A673 (cell line): ENCODE measurements at places on chromosomes 3 and 15. TPM values are rescaled to one million over a fixed set of nuclear protein-coding genes. Genes with fewer than 3 reads are reported as not detected.

DNA sequence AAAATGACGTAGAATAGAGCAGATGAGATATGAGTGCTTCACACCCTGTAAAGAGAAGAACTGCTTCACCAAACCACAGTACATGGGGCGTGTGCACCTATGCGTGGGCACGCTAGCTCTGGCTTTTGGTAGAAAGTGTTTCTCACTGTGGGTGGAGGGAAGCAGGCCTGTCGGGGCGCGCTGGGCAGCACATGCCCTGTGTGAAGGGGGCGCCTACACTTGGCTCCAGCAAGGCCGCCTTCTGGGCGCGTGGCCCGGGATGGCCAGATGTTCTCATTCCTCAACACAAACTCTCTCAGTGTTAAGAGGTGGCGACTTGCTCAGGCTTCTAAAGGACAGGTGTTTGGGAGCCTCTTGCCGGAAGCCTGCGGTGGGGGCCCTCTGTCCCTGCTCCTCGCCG, 90.0 kb downstream of the FBLN2 start:
- no peak overlapping the region for H3K4me3 ChIP-seq
- H3K27me3 ChIP-seq, result peaks cover 7% of the 10 kb centered on the region
- no peak for DNase-seq
- no peaks in the 10 kb centered on the region for H3K4me1 ChIP-seq
- no peak overlapping the region for H3K27ac ChIP-seq

The EID1 gene
- 128 and 137 TPM in 2 replicates for total RNA-seq

DNA sequence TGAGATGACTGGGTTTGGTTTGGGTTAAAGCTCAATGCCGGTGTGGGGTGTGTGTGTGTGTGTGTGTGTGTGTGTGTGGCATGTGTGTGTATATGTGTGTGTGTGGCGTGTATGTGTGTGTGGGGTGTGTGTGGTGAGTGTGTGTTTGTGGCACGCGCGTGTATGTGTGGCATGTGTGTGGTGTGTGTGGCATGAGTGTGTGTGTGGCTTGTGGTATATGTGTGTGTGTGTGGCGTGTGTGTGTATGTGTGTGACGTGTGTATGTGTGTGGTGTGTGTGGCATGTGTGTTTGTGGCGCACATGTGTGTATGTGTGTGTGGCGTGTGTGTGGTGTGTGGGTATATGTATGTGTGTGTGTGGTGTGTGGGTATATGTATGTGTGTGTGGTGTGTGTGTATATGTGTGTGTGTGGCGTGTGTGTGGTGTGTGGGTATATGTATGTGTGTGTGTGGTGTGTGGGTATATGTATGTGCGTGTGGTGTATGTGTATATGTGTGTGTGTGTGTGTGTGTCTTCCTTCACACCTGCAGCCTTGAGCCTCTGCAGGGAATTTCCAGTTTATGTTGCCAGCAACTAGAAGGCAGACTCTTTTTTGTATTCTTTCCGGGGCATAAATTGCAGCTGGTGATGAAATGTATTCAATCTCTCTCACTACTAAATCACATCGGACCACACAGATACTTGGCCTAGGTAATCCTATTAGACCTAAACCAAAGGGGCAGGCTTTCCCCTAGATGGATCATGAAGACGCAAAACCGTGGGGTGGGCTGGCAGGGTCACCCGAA, 34.8 kb downstream of the CHRD start:
- no peak overlapping the region for H3K4me3 ChIP-seq
- no peaks in the 10 kb centered on the region for H3K27me3 ChIP-seq
- H3K27ac ChIP-seq, result no peak overlapping the region
- peaks cover 10% of the 10 kb centered on the region for H3K4me1 ChIP-seq

GRCh38 chr15:61946778-61947177, 113.5 kb downstream of the VPS13C start:
- no peaks in the 10 kb centered on the region for H3K4me1 ChIP-seq
- H3K27me3 ChIP-seq, result no peaks in the 10 kb centered on the region
- peaks cover 22% of the 10 kb centered on the region for H3K36me3 ChIP-seq
- no peak overlapping the region for H3K27ac ChIP-seq

The ITIH1 gene
- total RNA-seq, result not detected in 2 replicates

- H3K27me3 ChIP-seq, result no peaks in the 10 kb centered on the region
- H3K27ac ChIP-seq, result no peak overlapping the region
- no peaks in the 10 kb centered on the region for H3K4me1 ChIP-seq
- H3K4me3 ChIP-seq, result no peak overlapping the region
- DNase-seq, result no peak
- H3K36me3 ChIP-seq, result no peaks in the 10 kb centered on the region
These were observed 72.6 kb upstream of the ZBED2 start for GRCh38 chr3:111667621-111668239.

- peak; percentile 3 for DNase-seq
- H3K4me1 ChIP-seq, result no peaks in the 10 kb centered on the region
- H3K4me3 ChIP-seq, result no peak overlapping the region
- no peaks in the 10 kb centered on the region for H3K36me3 ChIP-seq
- no peaks in the 10 kb centered on the region for H3K27me3 ChIP-seq
- H3K27ac ChIP-seq, result no peak overlapping the region
These were observed 58.9 kb downstream of the SFMBT1 start for GRCh38 chr3:52986938-52987337.
